NCI-H187 treated with DMSO at 0.1 percent for 48 hours (cell line): ENCODE measurements at places on chromosomes 2 and 18.

DNA sequence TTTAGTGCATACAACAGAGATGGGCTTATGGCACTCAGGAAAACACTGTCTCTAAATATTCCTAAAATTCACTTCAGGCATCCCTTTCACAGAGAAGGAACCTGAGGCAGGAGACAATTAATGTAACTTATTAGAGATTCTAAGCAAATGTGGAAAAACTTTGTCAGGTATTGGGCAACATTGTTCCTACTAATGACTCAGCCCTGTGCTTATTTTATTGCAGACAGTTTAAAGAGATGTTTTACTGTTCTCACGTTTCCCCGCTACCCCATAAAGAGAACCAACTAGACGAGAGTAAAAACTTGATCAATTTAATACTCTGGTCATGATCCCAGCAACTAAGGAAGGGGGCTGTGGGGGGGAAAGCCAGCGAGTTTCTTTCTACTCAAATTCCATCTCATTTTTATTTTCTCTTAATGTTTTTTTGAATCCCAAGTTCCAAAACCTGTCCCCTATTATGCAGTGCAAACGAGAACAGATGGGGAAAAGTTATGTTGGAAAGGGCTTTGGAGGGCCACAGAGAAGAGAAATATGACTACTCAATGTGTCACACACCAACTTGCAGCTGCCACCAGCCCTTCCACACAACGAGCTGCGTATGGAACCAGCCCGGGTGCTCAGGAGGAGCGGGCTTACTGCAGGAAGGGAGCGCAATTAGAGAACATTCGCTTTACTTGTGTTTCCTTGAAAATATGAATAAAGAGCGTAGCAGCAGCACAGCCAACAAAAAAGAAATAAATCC is 18.7 kb upstream of the ACVR1 start:
- no peak for DNase-seq

DNA sequence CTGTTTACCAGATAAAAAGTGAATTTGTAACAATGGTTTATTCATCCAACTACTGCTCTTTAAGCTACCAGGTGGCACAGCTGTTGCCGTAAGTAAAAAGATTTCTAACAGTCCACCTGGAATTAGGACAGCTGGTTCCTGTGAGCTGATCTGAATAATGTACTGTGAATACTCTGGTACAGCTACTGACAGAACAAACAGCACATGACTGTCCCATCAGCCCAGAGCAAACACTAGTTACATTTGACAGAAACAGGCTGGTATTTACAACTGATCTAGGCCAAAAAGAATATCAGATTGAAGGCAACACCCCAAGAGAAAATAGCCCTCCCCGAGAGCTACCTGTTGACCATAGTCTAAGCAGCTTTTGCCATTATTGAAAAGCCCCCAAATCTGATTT is 840.4 kb downstream of the CPS1 start:
- no peak for DNase-seq

DNA sequence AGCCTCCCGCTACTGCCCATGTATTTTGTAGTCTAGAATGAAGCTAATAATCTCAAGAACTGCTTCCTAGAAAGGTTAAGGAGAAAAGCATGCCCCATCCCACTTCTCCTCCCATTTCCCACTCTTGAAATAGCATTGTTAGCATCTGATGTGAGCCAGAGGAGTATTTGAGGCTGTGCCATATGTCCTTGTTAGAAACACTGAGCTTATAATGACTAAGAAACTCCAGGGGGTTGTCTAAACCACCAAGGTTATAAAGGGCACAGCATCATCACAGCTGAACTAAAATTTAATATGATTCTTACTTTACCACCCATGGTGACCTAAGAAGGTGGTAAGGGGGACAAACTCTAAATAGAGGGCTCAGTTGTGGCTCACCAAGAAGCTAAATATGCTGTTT is 16.6 kb downstream of the TSPYL6 start:
- DNase-seq, result no peak

- no peak for DNase-seq
Measured at GRCh38 chr2:109487871-109488655, 125.7 kb downstream of the SEPTIN10 start.

DNA sequence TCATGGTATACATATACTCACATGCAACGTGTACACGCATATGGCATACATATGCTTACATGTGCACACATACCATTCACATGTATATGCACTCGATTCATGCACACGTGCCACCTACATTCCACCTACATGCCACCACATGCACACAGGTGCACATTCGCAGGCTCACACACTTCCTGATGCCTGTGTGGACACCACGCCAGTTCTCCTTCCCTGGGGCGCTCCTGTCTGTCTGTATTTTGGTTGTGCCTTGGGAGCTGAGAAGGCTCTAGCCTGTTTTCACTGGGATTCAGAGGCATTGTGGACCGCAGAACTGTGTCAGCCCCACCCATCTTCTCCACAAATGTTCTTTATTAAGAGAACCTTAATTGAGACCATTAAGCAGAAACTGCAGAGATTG is 96.6 kb upstream of the CTDP1 start:
- DNase-seq, result no peak

DNA sequence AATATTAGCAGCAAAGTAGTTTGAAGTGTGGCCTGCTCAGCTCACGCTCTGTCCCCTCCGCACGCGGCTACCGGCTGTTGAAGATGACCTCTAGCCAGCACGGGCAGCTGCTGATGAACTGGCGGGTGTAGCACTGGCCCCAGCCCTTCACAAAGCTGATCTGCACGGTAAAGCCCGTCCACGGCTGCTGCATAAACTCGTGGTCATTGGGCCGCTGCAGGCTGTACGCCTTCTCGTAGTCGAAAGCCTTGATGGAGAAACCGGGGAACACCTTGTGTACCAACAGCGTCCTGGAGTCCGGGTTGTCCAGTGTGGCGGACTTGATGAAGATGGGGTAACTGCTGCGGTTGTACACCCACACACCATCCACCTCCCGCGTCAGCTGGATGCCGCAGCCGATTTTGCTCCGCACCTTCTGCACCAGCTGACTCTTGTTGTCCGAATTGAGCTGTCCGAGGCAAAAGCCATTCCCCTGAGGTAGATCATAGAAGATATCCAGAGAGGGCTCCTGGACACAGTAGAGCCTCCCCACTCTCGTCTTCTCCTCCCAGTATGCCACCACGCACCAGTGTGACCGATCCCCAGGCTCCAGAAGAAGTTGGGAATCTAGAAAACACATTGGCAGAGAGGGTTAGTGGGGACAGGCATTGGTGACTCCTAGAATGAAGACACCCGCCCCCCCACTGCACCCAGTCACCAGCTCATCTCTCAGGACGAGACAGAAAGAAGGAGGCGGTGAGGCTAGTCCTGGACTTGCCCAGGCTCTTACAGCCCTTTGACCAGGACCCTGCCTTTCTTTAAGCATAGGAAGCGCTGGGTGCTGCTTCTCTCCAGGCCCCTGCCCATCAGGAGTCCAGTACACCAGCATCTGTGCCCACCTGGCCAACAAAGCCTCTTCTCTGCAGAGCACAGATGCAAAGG is 29.2 kb downstream of the SMAD7 start:
- DNase-seq, result no peak

DNA sequence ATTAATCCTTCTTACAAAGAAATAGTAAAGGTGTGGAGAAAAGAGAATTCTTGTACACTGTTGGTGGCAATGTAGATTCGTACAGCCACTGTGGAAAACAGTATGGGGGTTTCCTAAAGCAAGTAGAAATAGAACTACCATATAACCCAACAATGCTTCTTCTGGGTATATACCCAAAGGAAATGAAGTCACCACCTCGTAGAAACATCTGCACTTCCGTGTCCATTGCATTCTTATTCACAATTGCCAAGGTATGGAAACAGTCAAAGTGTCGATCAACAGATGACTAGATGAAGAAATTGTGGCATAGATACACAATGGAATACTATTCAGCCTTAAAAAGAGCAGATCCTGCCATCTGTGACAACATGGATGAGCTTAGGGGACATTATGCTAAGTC is 93.4 kb upstream of the TGIF1 start:
- DNase-seq, result no peak

- no peak for DNase-seq
Measured at GRCh38 chr2:78383576-78383975, 641.9 kb upstream of the REG3G start.

- DNase-seq, result no peak
Measured at GRCh38 chr2:174805803-174806202, 41.5 kb upstream of the CHRNA1 start.

GRCh38 chr2:234949762-234950434 is 1.9 kb upstream of the SH3BP4 start:
- no peak for DNase-seq

DNA sequence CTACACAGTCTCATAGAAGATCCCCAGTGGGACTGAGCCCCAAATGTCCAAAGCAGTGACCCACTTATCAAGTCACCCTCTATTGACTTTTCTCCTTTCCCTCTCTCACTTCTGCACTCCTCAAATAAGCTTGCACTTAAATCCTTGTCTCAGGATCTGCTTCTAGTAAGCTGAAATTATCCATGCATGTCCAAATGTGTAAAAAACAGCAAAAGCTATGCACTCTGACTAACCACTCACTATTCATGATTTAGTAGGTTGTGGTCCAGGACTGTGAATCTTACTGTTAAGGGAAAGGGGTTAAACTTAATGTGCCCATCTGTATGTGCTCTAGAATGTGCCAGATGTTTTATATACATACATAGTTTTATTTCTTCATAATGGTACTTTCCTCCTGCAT is 115.4 kb downstream of the SCG2 start:
- no peak for DNase-seq

- DNase-seq, result no peak
Measured at GRCh38 chr2:172357442-172357841, 69.9 kb upstream of the ITGA6 start.

- DNase-seq, result no peak
Measured at GRCh38 chr2:147173189-147173581, 671.6 kb upstream of the ACVR2A start.

DNA sequence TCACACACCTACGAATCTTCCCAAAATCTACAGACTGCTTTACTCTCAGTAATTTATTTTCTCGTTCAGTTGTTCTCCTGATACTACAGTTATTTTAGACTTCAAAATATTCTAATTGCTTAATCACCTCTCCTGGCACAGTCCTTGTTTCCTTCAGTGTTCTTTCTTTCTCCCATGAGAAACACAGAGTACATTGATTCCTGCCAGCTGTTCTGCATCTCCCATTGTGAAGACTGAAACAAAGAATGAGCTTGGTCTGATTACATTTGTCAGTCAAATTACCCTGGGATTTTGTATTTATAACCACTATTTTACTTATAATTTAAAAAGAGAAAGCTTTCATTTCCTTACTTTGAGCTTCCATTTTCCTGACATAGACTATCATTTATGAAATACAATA is 63.9 kb upstream of the TANK start:
- DNase-seq, result no peak

DNA sequence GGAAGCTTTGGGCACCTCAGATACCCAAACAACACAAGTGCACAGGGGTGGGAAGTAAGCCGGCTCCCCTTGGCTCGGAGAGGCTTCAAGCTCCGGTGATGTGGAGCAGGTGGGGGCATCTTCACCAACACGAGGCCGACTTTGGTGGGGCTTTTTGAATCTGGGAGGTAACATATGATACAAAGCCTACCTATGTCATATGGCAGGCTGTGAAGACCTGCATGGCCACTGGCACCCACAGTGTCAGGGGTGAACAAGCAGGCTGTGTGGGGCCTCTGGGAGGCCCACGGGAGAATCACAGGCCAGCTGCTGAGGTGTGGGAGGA is 109.0 kb downstream of the EIPR1 start:
- no peak for DNase-seq

DNA sequence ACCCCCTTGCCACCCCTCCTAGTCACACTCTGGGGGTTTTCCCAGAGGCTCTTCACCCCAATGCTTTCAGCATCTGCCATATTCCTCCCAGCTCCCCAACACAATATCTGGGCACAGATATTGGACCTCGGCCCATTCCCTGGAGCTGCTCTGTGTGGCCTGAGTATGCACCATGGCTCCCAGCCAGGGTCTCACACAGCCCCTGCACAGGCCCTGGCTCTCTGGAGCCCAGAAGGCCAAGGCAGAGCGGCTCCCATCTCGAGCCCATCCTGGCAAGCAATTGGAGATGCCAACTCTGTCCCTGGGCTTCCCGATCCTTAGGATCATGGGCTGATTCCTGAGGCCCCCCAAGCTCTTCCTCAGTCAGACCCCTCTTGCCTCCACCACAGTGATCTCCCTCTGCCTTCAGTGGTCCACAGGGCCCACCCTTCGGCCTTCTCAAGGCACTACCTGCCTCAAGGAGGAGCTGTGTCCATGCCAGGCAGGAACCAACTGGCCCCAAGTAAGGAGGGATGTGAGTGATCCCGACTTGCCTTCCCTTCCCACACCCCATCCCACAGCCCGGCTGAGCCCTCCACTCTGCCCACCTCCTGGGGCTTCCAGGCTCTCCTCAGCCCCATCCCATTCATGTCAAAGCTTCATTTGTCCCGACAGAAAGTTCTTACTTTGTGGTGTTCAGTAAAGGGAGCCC is 62.7 kb downstream of the ADD2 start:
- DNase-seq, result no peak

- DNase-seq, result no peak
Measured at GRCh38 chr2:236250909-236251579, 13.2 kb downstream of the ASB18 start.

GRCh38 chr18:10113121-10114022 is 199.6 kb downstream of the VAPA start:
- no peak for DNase-seq

DNA sequence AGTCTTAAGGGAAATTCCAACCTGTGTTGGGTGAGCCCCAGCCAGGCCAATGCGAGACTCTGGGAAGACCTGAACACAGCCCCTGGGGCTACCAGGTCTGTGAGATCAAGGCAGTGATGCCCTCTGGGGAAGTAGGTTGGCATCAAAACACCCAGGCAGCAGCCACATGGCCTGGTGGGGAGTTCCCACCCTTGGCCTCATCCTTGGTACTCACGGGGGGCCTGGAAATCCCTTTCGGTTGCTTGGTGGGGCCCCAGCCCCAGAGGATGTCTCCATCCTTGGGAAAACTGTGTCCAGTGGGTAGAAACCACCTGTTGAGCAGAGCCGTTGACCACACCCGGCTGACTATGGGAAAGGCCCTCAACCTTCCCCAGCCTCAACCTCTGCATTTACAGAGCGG is 56.0 kb upstream of the PXDN start:
- no peak for DNase-seq

DNA sequence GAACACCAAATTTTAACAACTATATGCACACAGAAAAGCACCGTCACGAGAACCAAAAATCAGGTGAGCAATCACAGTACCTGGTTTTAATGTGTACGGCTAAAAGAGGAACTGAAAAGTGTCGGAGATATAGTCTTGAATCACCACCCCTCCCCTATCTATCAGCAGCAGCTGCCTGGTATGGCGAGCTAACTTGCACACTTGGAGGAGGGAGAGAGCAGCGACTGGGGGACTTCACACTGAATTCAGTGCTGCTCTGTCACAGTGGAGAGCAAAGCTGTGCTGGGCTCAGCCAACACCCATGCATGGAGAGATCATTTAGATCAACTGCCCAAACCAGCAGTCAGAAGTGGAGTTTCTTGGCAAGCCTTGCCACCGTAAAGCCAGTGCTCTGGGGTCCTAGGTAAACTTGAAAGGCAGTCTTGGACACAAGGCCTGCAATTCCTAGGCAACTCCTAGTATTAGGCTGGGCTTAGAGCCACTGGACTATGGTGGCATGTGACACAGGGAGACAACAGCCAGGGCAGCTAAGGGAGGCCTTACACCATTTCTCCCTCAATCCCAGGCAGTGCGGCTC is 89.2 kb upstream of the CD226 start:
- no peak for DNase-seq
